ENCODE measurements at places on chromosomes 11 and 22. TPM values are rescaled to one million over a fixed set of nuclear protein-coding genes. Genes with fewer than 3 reads are reported as not detected.

DNA sequence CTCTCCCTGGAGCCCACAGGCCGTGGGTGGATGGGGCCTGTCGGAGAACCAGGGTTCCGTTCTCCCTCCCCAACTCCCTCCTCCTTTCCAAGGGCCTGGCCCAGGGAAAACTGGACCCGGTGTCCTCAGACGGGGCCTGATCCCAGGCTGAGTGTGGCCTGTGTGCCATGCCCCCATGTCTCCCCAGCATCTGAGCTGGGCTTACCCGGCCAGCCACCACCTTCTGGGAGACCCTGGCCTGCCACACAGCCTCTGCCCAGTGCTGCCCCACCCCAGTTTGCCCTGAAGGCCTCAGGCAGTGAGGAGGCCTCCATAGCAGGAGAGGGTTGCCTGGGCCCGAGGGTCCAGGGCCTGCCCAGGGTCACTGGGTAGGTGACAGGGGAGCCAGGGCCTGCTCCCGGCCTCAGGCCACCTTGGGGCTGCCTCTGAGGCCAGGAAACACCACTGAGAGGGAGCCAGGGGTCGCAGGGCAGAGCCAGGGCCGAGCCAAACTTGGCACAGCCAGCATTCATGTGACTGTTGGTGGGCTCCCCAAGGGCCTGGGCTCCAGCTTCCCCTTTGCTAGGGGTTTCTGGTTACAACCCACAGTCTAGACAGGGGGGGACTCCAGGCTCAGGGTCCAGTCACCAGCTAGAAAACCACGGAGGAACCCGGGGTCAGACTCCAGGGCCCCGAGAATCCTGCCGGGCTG lies 590 bp upstream of the IFITM10 start:
- H3K4me1 ChIP-seq: peaks cover 23% of the 10 kb centered on the region
- H3K27ac ChIP-seq: no peak overlapping the region
- peaks cover 17% of the 10 kb centered on the region for H3K27me3 ChIP-seq
- peaks cover 14% of the 10 kb centered on the region for H3K36me3 ChIP-seq

HPX gene
- not detected for total RNA-seq

DNA sequence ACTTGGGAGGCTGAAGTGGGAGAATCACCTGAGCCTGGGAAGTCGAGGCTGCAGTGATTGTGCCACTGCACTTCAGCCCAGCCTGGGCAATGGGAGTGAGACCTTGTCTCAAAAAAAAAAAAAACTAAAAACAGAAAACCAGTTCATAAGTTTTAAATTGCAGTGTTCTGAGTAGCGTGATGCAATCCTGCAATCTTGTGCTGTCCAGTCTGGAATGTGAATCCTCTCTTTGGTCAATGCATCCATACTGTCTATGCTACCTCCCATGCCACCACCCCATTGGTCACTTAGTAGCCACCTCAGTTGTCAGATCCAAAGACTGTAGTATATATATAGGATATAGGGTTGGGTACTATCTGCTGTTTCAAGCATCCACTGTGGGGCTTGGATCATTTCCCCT lies 11.1 kb downstream of the YAP1 start:
- no peak overlapping the region for H3K27ac ChIP-seq
- no peaks in the 10 kb centered on the region for H3K36me3 ChIP-seq
- H3K4me3 ChIP-seq: no peak overlapping the region
- peaks cover 22% of the 10 kb centered on the region for H3K27me3 ChIP-seq

TTC36 gene
- 0.55 TPM for total RNA-seq

RBMXL2 gene
- total RNA-seq: not detected

DNA sequence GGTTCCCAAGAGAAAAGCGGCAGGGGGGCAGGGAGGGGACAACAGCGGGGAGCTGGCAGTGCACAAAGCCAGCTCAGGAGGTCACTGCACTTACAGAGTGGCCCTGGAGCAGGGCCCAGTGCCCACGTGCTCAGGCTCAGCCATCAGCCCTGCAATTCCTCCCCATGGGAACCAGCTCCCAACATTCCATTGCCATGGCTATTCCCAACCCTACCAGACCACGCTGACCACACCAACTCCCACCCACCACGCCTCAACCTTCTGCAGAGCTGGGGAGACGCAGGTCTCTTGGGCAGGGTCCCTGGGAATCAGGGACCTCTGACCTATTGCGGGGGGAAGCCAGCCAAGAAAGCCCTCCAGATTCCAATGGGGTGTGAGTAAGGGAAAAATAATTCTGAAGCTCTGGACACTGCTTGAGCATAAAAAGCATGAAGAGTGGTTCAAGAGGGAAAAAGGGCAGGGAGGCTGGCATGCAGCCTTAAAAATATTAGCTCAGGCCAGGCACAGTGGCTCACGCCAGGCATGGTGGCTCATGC lies 38.3 kb upstream of the TFIP11 start:
- H3K4me3 ChIP-seq: no peak overlapping the region
- no peak for DNase-seq
- no peak overlapping the region for H3K27ac ChIP-seq
- peaks cover 31% of the 10 kb centered on the region for H3K36me3 ChIP-seq
- peaks cover 46% of the 10 kb centered on the region for H3K4me1 ChIP-seq
- no peaks in the 10 kb centered on the region for H3K27me3 ChIP-seq

NXPE4 gene
- not detected for total RNA-seq

DNA sequence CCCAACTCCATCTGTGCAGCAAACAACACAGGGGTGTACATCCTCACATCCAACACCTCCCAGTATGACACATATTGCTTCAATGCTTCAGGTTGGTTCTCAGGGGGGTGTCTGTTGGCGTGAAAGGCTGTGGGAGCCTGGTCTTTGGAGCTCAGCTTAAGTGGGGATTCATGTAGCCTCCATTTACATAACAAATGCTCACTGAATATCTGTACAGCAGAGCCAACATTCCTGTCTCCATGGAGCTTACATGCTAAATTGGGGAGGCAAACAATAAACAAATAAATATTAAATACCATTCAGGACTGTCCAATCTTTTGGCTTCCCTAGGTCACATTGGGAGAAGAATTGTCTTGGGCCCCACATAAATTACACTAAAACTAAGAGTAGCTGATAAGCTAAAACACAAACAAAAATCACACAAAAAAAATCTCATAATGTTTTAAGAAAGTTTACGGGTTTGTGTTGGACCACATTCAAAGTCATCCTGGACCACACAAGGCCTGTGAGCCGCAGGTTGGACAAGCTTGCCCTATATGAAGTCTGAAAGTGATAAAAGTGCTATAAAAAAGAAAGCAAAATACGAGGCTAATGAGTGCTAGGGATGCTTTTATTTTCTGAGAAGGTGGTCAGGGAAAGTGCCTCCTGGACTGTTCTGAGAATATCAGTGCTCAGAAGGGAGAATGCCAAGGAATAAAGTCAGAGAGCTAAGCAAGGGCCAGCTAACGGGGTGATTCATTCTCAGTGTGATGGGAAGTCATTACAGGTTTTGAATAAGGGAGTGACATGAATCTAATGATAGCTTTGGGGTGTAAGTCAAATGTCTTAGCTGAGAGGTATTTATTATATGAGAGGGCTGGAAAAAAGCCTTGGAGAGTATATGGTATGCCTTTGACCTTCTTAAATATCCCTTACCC lies 41.6 kb downstream of the CD44 start:
- H3K4me3 ChIP-seq: no peak overlapping the region
- H3K27me3 ChIP-seq: no peaks in the 10 kb centered on the region
- DNase-seq: no peak

LRRC75B gene
- 2.1 TPM for total RNA-seq

DNA sequence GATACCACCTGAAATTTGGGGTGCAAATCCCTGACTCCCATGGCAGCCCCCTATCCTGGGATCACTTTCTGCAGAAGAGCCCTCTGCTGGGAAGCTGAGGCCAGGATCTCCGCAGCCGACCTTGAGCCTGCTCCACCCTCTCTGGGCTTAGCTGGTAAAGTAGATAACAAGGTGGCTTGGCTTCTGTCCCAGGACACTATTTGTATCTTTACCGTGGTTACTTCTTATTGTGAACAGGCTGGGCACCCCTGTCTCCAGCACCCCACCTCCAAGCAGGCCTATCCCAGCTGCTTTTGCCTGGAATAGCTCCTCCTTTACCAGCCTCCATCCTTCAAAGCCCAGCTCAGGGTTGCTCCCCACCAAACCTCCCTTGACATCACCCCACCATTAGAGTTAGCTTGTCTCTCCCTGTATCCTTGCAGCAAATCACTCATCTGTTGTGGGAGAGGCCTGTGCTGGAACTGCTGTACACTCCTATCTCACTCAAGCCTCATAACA lies 35.2 kb upstream of the P2RY2 start:
- no peak for DNase-seq
- H3K4me3 ChIP-seq: no peak overlapping the region
- no peak overlapping the region for H3K27ac ChIP-seq
- H3K36me3 ChIP-seq: no peaks in the 10 kb centered on the region

DNA sequence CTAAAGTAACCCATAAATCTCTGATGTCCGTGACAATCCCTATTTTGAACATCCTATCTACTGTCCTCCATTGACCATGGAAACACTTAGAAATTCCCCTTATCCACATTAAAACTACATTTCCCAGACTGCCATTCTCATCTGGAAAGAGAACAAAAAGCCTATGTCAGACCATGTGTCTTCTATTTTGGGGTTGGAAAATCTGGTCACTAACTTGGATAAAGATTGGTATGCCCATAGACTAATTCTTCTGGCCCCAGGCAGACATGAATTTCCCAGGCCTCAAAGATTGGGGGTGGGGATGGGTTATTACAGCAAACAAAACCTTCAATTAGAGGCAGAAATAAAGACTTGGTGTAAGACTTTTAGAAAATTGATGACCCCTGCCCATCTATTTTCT lies 30.9 kb upstream of the CREB3L1 start:
- H3K4me1 ChIP-seq: peaks cover 20% of the 10 kb centered on the region
- H3K27ac ChIP-seq: no peak overlapping the region
- DNase-seq: no peak
- no peak overlapping the region for H3K4me3 ChIP-seq
- H3K36me3 ChIP-seq: no peaks in the 10 kb centered on the region

GRCh38 chr22:26139310-26139709 lies 30.0 kb upstream of the SEZ6L start:
- DNase-seq: no peak
- H3K27me3 ChIP-seq: no peaks in the 10 kb centered on the region
- no peaks in the 10 kb centered on the region for H3K36me3 ChIP-seq
- H3K27ac ChIP-seq: no peak overlapping the region

GRCh38 chr11:8886322-8886721 lies 24.7 kb upstream of the AKIP1 start:
- DNase-seq: no peak
- H3K36me3 ChIP-seq: peaks cover 4% of the 10 kb centered on the region
- H3K27me3 ChIP-seq: peaks cover 21% of the 10 kb centered on the region
- H3K4me1 ChIP-seq: peaks cover 6% of the 10 kb centered on the region

GRCh38 chr22:17664414-17665055 lies 26.0 kb downstream of the BCL2L13 start:
- H3K4me3 ChIP-seq: no peak overlapping the region
- H3K36me3 ChIP-seq: peaks cover 32% of the 10 kb centered on the region
- no peaks in the 10 kb centered on the region for H3K4me1 ChIP-seq
- no peak for DNase-seq

SCN2B gene
- total RNA-seq: not detected

- DNase-seq: no peak
- H3K36me3 ChIP-seq: no peaks in the 10 kb centered on the region
- no peak overlapping the region for H3K4me3 ChIP-seq
- H3K4me1 ChIP-seq: no peaks in the 10 kb centered on the region
- no peak overlapping the region for H3K27ac ChIP-seq
These were observed 249.3 kb downstream of the KIRREL3 start for GRCh38 chr11:126751242-126751641.

TSPAN18 gene
- total RNA-seq: 42.3 TPM

DNA sequence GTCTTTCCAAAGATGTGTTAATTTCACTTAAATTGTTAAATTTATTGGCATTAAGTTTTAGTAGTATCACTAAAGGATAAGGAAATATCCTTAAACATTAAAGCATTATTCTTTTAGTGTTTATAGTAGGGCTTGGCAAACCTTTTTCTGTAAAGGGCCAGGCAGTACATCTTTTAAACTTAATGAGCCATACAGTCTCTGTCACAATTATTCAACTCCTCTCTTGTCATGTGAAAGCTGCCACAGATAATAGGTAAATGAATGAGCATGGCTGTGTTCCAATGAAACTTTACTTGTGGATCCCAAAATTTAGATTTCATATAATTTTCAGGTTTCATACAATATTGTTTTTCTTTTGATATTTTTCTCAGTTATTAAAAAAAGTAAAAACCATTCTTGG lies 268.2 kb upstream of the C11orf87 start:
- no peak for DNase-seq
- H3K27me3 ChIP-seq: no peaks in the 10 kb centered on the region
- H3K27ac ChIP-seq: no peak overlapping the region
- no peaks in the 10 kb centered on the region for H3K36me3 ChIP-seq
- no peak overlapping the region for H3K4me3 ChIP-seq
- peaks cover 1% of the 10 kb centered on the region for H3K4me1 ChIP-seq

GRCh38 chr11:106302416-106302815 lies 225.0 kb downstream of the AASDHPPT start:
- no peaks in the 10 kb centered on the region for H3K36me3 ChIP-seq
- H3K27ac ChIP-seq: no peak overlapping the region
- DNase-seq: no peak

GRCh38 chr22:31497148-31497938 lies 1.0 kb downstream of the SFI1 start:
- H3K4me1 ChIP-seq: peaks cover 44% of the 10 kb centered on the region
- peak overlapping the region; percentile 89 for H3K4me3 ChIP-seq
- no peak for DNase-seq
- peak overlapping the region; percentile 99 for H3K27ac ChIP-seq
